DMS153 (cell line): ENCODE measurements at places on chromosomes 6 and 20.
A peak's percentile ranks its signal among the peaks of the same experiment; 100 is the strongest.

- peak; percentile 71 for DNase-seq
These were observed 3.1 kb downstream of the GABRR2 start for GRCh38 chr6:89311853-89312531.

DNA sequence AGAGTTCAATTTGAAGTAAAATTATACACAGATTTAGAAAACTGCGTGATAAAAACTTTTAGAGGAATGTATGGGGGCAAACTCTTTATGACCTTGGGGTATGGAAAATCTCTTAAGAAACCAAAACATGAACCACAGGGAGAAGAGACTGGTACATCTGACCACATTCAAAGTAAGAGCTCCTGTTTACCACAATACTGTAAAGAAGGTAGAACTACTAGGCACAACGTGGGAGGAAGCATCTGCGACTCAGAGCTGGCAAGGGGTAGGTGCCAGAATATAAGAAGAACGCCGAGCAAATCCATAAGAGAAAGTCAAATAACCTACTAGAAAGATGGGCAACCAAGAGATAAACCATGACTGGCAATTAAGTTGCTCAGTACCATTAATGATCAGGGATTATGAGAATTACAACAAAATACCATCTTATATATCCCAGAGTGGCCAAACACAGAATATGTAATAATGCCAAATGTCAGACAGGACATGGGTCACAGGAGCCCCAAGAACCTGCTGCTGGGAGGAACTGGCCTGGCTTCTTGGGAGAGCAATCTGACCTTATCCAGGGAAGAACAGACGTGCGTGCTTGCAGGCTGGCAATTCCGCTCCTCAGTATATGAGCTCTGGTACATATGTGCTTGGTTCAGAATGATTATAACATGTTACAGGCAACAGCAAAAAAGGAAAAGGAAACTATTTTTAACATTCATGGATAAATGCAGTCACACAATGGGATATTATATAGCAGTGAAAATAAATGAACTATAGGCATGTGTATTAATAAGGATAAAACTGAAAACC is 50.2 kb downstream of the INSM1 start:
- DNase-seq, result no peak

DNA sequence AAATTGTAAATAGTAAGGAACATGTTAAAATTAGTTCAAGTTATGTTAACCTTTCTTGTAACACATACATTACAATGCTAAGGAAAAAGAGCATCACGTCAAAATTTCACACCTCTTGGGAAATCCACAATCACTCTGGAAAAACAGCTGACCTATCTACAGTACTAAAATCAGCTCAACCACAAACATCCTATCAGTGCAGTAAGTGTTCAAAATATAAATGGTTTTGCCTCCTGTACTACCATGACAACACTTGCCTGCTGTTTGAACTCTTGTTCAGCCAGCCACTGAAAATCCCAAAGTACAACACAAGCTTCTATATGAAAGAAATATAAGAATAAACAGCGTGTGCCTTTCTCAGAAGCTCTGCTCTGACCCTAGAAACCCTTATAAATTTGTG is 83.5 kb upstream of the PLN start:
- DNase-seq, result no peak

GRCh38 chr6:170460641-170461040 is 92.5 kb downstream of the PSMB1 start:
- no peak for DNase-seq

DNA sequence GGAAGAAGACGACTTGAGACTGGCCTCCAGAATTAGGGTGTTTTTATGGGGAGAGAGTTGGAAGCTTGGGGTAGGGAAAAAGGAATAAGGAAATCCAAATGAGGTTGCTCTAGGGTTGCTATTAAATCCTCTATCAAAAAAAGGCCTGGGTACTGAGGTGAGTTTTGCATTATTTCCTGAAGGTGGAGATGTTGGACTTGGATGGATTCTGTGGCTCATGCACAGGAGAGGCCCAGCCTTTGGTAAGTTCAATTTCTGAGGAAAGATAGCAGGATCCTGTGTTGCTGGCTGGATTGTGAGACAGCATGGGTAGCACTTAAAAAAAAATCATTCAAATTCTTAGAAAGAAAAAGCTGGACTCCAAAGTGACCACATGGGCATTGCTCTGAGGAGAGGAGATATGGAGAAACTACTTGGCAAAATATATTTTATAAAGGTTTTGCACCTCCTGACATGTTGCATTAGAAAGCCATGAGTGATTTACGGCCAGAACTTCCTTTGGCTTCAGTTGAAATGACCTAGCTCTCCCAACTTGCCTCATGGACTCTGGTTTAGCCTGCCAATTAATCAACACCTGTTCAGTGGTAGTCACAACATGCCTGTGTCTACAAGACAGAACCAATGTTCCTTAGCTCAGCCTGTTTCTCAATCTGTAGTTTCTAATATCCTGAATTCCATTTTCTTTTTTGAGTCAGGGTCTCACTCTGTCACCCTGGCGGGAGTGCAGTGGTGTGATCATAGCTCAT is 152.1 kb upstream of the RALGAPA2 start:
- DNase-seq, result peak; percentile 78
